ENCODE measurements at places on chromosomes 1 and 21.

GRCh38 chr1:182120411-182121258, 59.1 kb upstream of the ZNF648 start:
- DNase-seq: no peak

- no peak for DNase-seq
Observed at GRCh38 chr1:155938220-155938627, 3.2 kb upstream of the RXFP4 start.

DNA sequence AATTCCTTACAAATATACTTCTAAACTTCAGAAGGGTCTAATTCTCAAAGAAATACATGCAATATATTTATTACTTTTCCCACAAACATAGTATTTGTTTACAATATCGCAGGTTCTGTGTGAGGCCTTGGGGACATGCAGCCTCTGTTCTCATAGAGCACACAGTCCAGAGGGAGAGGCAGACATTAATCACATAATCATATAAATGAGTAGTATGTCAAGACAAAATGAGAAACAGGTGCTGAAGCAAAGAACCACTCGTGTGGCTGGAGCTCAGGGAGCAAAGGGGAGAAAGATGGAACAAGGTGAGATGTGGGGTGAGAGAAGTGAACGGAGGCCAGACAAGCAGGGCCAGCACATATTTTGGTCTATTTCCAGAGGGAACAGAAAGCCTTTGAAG, 26.4 kb upstream of the MAGI3 start:
- DNase-seq: no peak

DNA sequence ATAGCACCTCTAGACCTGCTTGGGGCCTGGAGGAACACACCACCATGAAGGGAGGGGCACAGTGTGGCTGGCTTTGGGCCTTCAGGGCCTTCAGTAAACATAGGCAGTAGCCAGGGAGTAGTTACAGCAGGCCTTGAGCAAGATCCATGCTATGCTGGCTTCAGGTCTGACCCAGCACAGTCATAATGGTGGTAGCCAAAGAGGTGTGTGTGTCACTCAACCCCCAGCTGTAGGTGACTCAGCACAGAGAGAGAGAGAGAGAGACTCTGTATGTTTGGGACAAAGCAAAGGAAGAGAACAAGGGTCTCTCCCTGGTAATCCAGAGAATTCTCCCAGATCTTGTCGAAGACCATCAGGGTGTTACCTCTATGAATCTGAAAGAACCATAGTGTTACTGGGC, 250.5 kb upstream of the PKN2 start:
- no peak for DNase-seq

GRCh38 chr21:41948078-41948895, 5.5 kb downstream of the C2CD2 start:
- no peak for DNase-seq

GRCh38 chr1:85991261-85991660, 165.3 kb downstream of the COL24A1 start:
- DNase-seq: no peak

- DNase-seq: no peak
Observed at GRCh38 chr1:59718989-59719360, 95.8 kb upstream of the HOOK1 start.
